Activated CD4-positive, alpha-beta T cell treated with anti-CD3 and anti-CD28 coated beads for 24 hours (primary cell): ENCODE measurements at places on chromosomes 6 and 20.
A peak's percentile ranks its signal among the peaks of the same experiment; 100 is the strongest.

DNA sequence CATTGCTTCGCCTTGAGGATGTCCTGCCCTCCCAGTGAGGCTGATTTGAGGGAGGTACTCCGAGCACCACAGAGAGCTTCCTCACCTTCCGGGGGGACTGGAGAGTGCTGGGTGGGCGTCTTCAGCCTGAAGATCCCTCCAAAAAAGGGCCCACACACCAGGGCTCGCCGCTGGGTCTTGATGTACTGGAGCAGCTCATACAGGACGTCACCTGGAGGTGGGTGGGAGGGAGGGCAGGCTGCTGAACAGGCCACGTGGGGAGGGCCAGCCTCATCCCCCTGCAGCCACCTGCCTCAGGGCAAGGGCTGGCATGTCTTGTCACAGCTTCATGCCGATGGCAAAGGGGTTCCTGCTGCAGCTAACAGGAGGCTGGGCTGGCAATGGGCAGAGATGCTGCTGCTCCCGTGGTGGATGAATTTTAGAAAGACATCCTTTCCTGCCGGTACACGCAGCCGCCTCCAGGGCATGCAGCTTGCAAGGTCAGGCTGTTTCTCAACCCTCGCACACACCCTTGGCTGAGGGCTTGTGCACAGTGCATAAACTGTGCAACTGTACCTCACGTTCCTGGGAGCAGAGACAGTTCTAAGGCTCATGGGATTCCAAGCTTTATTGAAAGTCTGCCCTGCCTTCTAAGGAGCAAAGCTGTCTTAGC lies 14.0 kb downstream of the ETV7 start:
- no peak for DNase-seq

GRCh38 chr6:26596579-26597388 lies at the start of gene ABT1:
Gene ABT1, plus strand, starts transcription at chr6:26596953. Its CDS starts 30 bp downstream, at chr6:26596983.
- peak; percentile 97 for DNase-seq

DNA sequence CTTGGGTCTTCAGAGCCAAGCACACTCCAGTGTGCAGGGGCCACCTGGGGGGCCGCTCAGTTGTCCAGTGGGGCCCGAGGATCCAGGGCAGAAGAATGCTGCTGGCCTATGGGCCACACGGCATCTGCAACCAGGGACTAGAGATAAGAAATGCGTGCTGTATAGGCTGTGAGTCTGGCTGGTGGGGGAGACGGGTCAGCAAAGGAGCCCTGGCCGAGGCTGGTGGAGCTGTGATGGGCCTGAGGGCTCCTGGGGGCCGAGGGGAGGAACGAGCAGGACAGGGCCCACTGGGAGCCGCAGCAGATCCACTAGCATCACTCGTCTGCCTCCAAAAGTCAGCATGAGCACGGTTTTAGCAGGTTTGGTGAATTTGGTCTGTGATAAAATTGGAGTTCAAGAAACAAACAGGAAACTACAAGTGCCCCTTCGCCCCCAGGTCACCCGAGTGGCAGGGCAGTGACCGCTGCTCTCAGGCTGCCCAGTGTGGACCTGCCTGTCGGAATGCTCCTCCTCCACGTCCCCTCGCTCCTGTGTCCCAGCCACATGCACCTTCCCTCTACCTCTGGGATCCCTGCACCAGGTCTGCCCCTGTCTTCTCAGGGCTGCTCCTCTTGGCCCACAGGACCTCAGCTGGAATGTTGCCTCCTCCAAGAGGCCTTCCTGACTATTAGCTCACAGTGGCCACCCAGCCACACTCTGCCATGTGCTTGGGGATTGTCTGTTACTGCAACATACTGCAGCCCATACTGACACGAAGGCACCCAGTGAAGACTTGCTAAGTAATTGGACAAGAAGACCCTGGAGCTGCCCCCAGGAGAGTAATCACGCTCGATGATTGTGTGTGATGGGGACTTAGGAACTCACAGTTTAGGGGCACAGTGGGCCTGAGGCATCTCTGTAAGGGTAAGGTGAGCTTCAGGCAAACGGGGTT lies 10.9 kb downstream of the ACSS1 start:
- no peak for DNase-seq

DNA sequence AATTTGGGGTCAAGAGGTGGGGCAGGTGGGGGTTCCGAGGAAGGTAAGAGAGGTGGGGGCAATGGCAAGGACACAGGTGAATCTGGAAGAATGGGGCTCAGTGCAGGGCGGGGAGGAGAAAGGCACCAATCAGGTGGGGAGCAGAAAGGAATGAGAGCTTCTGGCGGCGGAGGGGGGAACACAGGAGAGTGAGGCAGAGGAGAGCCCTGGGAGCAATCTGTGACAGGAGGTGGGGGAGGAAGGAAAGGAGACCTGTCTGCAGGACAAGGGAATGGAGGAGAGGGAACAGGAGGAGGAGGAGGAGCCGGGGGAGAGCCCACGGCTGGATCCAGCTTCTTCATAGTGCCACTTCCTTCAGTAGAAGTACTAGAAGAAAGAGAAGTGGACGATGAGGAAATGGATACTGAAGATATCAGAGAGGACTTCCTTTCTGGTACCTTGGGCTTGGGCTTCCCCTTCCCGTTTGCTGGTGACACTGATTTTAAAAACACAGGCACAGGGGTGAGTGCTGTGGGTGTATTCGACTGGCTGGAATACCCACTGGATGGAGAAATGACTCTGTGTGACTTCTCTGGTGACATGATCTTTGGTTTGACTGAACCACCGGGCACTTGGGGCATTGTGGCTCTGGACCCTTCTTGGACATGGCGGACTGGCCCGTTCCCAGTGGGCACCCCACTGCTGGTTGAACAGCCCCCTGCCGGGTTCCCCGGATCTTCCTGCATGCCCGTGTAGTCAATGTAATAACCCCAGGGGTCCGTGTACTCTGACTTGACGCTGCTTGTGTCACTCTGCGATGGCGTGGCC lies 27.4 kb downstream of the HEBP2 start:
- DNase-seq = no peak

- no peak for DNase-seq
Observed at GRCh38 chr6:131951576-131952230, 531 bp upstream of the CCN2 start.
